T47D (cell line): ENCODE measurements at places on chromosomes 2 and 18.
A peak's percentile ranks its signal among the peaks of the same experiment; 100 is the strongest.

DNA sequence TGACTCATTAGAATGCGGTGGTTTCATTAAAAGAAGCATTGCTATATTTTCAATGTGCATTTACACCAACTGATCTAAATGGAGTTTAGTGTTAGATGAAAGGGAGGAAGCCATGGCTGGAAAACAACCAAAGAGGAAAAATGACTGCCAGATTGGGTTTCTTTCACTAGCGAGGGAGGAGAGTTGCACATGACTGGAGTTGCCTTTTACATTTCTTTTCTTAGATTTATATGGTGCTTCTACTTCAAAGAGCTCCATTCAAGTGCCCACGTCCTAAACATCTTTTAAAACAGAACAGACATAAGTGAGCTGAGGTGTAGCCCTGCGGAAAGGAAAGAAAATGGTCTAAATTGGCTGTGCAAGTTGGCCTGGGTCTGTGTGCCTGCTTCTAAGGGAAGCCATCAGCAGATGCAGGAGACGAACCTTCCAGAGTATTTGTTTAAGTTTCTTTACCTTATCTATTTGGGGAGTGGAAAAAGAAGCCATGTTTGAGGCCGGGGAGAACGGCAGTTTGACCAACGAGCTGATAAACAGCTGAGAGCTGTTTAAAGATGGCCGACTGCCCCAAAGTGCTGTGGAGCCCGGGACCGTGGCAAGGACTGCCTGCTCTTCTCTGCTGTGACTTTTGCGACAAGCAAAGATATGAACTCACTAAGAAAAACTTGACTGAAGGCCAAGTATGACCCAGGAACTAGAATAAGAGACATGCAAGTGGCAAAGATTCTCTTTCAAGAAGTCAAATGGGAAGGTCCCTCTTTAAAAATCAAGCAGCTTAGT, 327.0 kb downstream of the ZNF516 start:
- DNase-seq: no peak

- DNase-seq: no peak
These were observed 383.2 kb upstream of the SLC14A2 start for GRCh38 chr18:45232061-45232460.

DNA sequence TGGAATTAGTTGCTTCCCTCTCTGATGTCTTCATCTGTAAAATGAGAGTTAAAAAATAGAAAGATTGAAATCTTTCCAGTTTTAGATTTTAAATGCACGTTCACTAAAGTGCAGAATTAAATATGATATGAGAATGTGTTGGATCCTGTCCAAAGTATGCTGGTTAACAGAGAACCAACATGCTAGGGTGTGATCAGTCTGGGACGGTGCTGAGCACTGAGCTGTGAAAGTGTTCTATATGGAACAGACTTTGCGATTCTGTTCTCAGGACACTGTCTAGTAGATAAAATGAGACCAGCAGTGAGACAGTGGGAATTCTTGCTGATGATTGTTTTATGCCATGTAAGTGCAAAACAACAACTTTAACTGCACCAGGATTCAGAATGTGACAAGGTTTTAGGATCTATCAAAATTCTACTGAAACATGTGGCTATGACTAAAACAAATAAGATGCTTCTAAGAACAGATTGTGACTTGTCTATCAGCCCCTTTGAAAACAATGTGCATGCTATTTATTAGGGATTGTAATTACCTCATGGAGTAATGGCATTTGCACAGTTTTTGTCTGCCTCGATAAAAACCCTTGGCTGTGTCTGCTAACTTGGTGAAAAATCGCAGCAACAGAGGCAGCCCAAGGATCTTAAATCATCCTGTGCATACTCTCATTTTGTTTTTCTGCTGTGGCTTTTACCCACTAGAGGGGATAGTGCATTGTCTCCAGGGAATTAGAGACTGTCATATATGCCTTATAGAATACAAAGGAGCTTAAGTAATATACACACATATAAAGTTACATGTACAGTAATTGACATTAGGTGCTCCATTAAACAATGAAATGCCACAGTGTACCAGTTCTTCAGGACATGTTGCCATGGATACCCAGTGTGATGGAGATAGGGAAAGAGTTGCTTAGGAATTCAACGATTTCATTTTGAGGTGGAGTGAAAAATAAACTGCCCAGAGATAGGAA, 55.1 kb downstream of the MAP3K20 start:
- DNase-seq: no peak

DNA sequence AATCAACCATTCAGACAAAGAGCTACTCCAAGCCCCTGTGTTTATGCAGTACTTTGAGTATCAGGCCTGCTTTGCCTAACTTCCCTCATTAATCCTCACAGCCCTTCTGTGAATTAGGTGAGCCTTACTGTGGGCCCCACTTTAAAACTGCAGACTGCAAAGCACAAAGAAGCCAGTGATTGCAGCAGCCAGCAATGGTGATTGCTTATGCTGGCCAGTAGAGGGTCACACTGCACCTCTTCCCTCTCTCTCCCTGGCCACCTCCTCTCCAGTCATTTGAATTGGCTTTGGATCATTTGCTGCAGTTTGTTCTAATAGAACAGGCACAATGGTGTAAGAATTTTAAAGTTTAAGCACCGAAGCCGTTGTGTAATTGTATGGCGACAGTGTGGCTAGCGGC, 229.9 kb downstream of the AGPS start:
- no peak for DNase-seq

GRCh38 chr2:237451643-237452469, 35.2 kb upstream of the MLPH start:
- DNase-seq: no peak

DNA sequence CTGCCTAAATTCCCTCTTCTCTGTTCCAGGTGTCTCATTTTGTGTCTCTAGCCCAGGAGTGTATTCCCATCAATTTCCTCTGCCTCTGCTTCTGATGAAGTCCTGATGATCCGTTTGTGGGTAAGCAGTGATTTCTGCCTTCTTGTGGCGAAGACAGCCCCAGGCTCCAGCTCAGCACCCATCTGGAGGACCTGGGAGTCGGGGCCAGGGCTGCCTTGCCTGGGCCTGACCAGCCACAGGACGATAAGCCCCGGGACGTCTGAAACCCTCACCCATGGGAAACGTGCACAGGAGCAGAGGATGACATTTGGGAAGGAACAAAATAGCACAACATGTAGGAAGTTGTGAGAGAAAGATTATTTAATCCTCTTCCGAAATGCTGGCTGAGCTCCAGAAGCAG, 206.9 kb downstream of the FBXO15 start:
- no peak for DNase-seq

DNA sequence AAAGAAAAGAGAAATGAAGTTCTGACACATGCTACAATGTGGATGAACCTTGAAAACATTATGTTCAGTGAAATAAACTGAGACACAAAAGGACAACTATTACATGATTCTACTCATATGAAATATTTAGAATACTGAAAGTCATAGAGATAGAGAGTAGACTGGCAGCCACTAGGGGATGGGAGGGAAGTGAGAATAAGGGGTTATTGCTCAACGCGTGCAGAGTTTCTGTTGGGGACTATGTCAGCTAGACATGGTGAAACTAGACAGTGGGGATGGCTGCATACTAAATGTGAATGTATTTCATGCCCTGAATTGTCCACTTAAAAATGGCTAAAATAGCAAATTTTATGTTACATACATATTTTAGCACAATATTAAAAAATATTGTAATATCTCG, 108.7 kb upstream of the ATL2 start:
- DNase-seq: no peak

DNA sequence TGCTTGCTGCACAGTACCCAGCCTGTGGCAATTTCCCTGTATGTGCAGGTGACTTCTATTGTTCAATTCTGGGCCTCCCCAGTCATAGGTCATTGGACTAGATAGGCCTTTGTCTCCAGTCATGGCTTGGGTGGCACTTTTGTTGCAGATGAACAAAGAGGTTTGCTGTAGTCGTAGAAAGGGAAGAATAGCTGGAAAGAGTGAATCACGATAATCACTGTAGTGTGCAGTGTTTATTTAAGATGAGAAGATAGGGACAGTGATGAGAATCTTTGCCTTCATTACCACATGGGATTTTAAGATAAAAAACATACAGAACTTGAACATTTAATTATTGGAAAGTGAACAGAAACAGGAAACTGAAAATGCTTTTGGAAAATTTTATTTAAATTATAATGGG, 156.1 kb upstream of the CYRIA start:
- DNase-seq: no peak

- no peak for DNase-seq
These were observed 211.4 kb upstream of the GYPC start for GRCh38 chr2:126444512-126444911.

GRCh38 chr2:14513903-14514302, 118.6 kb upstream of the LRATD1 start:
- DNase-seq: no peak

GRCh38 chr2:127118467-127118866, 11.5 kb upstream of the BIN1 start:
- no peak for DNase-seq

GRCh38 chr2:168039881-168040280, 207.5 kb downstream of the STK39 start:
- DNase-seq: no peak

GRCh38 chr2:26577442-26578112, 63.6 kb downstream of the CIB4 start:
- peak; percentile 70 for DNase-seq

DNA sequence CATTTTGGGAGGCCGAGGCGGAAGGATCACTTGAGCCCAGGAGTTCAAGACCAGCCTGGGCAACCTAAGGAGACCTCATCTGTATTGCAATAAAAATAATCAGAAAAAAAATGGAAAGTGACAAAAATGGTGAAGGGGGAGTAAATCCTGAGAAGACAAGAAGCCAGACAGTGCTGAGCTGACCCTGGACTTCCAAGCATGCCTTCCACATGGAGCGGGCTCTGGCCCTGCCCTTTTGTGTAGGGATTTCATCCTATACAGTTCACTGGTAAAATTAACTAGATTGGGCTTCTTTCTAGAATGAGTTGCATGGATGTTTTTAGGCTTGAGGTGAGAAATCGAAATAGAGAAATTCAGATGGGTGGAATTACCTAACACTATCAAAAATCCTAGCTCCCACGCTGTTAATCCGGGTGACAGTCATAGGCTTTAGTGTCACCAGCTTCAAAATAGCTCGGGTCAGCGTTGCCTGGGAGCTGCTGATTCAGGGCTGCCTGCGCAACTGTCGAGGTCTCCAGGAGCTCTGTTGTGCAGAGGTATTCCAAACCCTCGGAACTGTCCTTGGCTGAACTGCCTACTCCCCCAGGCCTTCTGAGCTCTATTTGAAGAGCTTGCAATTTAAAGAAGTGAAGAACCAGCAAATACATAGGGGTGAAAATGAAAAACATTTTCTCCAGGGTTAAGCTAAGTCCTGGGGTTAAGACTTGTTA, 21.5 kb upstream of the ZNF532 start:
- no peak for DNase-seq

- no peak for DNase-seq
These were observed 11.7 kb downstream of the B4GALT6 start for GRCh38 chr18:31672628-31673135.

DNA sequence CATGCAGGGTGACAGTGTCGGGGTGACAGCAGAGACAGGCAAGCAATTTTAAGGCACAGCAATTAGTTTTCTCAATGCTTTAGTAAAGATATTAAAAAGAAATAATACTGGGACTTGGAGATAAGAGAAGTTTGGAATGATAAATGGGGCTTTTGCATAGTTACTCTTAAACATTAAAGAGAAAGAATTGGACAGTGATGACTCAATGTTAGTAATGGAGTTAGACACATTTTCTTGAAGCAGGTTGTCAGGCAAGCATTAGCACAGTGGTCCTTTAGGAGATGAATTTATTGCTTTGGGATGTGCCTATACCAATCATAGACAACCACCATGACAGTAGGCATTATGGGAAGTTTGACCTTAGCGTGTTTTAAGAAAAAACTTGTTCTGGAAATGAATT, 228.3 kb upstream of the RAB12 start:
- no peak for DNase-seq

GRCh38 chr18:23237524-23238151, 102.4 kb downstream of the CABLES1 start:
- DNase-seq: no peak

GRCh38 chr2:62208758-62209114, 12.8 kb downstream of the B3GNT2 start:
- DNase-seq: no peak

DNA sequence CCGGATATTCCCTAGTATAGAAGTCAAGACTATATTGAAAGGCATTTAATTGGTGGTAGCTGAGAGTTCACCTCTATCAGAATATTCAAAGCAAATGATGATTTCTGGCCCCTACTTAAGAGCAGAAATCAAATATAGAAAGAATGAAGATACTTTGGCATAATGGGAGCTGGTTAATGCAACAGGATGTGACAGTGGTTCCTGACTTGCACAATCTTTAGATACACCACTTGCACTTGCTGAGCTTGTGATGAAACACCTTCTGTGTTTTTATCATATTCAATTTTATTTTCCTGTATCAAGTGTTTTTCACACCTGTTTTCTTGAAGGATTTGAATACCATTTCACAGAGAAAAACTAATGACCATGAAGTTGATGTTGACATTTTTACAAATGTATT, 124.1 kb upstream of the CDH19 start:
- no peak for DNase-seq

DNA sequence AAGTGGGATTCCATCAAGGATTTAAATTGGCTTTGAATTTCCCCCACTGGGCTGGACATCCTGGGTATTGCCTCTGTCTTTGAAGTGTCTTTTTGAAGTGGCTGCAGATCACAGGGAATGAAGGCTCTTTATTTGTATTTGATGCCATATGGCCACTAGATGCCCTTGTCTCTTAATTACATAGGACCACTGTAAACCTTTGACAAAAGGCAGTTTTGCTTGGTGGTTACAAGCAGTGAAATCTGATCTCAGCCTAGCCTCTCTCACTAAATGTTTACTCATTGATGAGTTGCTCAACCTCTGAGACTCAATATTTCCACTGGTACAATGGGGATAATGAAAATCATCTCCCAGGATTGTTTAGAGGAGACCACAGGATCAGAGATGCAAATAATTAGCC, 102.2 kb downstream of the INSIG2 start:
- no peak for DNase-seq

DNA sequence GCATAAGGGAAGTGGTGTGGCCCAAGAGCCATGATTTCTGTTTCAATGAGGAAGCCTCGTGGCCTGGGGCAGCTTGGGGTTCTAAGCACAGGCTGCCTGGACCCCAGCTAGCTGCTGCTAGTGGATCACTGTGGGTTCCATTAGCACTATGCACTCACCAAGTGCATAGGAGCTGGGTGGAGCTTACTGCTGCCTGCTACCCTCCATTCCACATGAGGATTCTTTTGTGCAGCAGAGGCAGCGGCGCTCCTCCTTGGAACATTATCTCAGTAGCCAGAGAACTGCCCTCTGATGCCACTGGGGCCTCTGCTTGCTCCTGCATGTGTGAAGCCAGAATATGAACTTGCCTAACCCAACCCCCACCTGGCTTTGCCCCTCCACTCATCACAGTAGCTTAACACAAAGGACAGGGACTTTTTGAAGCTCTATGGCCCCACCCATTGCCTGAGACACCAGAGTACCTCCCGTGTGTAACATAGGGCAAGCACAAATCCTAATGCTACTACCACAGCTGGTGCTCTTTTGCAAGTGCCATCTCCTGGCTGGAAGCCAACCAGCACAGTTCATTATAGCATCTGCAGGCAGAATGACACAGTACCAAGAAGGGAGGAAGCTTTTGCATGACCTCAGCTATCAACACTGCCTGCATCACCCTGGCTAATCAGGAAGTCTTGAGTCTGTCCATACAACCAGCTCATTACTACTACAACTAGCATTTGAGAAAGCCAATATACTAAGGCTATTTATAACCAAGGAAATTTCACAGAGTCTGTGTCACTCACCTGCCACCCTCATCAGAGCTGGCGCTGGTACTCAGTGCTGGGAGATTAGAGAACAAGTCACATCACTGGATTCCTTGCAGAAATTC, 297.0 kb upstream of the GULP1 start:
- no peak for DNase-seq

GRCh38 chr2:233195027-233195426, 56.4 kb upstream of the ATG16L1 start:
- no peak for DNase-seq
